NCI-H1694 treated with DMSO at 0.1 percent for 48 hours (cell line): ENCODE measurements at places on chromosomes 11 and 22.

- DNase-seq, result no peak
Observed at GRCh38 chr22:29539105-29539504, 14.5 kb downstream of the THOC5 start.

- DNase-seq, result no peak
Observed at GRCh38 chr11:8333811-8334401, 70.2 kb upstream of the LMO1 start.

- DNase-seq, result no peak
Observed at GRCh38 chr11:35066783-35067423, 72.1 kb upstream of the CD44 start.

- no peak for DNase-seq
Observed at GRCh38 chr11:4068962-4069361, 25.6 kb upstream of the RRM1 start.

DNA sequence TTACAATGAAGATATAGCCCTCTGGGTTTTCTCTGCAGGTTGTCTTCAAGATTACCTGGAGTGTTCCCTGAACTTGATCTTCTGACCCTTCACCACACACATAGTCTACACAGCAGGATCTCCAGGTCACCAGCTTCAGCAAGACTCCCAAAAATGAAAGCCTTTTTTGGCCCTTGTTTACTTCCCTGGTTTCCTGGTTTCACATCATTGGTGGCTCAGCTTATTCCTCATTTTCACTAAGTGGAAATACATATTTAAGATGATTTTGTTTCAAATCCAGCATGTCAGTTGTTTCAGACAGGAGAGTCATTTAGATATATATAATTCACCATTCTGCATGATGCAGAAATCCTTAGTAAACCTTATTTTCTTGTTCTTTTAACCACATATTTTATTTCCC, 41.6 kb upstream of the MPEG1 start:
- no peak for DNase-seq
